Kidney (tissue), 22 donors: ENCODE measurements at places on chromosomes 1 and 21. TPM values are rescaled to one million over a fixed set of nuclear protein-coding genes. Genes with fewer than 3 reads are reported as not detected.

DNA sequence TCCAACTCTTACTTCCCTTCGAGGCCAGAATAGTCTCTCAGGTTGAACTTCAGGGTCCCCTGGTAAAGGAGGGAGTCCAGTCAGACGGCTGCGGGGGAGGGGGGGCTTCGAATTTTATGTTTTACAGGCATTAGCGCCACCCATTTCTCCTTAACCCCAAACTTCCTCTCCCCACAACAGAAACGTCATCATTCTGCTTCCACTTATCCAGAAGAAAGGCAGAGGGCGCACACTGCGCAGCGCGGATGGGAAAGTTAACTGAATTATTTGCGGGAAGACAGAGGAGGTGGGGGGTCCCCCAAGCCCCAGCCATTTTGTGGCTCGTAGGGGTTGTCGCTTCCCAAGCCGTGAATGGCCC is 529 bp upstream of the PRMT2 start:
- no peaks in the 10 kb centered on the region for H3K27me3 ChIP-seq
- DNase-seq = no peak
- H3K27ac ChIP-seq = peak overlapping the region; percentile 95
- no peaks in the 10 kb centered on the region for H3K36me3 ChIP-seq

INTS3 gene
- total RNA-seq = 74.8 TPM

PAQR6 gene
- 4.2 TPM for total RNA-seq

DNA sequence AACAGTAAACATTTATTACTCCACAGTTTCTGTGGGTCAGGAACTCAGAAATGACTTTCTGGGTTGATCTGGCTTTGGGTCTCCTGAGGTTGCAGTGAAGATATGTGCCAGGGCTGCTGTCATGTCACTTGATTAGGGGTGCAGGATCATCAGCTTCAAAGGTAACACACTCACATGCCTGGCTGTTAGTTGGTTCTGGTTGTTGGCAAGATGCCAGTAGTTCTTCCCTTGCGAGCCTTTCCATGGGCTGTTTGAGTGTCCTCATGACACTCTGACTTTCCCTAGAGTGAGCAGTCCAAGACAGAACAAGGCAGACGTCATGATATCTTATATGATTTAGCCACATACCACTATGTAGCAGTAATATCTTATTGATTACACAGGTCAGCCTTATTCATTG is 1.8 kb downstream of the SWT1 start:
- no peaks in the 10 kb centered on the region for H3K27me3 ChIP-seq
- DNase-seq = no peak
- H3K4me1 ChIP-seq = peaks cover 8% of the 10 kb centered on the region
- no peaks in the 10 kb centered on the region for H3K36me3 ChIP-seq
- H3K27ac ChIP-seq = no peak overlapping the region

DNA sequence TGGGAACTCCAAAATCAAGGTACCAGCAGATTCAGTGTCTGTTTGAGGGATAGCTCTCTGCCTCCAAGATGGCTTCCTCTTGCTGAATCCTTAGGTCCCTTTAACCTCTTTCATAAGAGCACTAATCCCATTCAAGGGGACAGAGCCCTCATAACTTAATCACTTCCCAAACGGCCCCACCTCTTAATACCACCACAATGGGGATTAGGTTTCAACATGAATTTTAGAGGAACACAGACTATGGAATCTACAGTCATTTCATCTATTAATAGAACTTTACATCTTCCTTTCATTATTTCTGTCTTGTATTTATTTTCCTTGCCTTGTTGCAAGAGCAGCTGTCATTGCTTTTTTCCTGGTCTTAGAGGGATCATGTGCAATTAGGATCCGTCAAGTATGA is 30.3 kb downstream of the HOOK1 start:
- H3K4me3 ChIP-seq = no peak overlapping the region
- H3K27me3 ChIP-seq = no peaks in the 10 kb centered on the region
- no peaks in the 10 kb centered on the region for H3K4me1 ChIP-seq
- H3K36me3 ChIP-seq = peaks cover 39% of the 10 kb centered on the region
- H3K27ac ChIP-seq = no peak overlapping the region
- no peak for DNase-seq

DNA sequence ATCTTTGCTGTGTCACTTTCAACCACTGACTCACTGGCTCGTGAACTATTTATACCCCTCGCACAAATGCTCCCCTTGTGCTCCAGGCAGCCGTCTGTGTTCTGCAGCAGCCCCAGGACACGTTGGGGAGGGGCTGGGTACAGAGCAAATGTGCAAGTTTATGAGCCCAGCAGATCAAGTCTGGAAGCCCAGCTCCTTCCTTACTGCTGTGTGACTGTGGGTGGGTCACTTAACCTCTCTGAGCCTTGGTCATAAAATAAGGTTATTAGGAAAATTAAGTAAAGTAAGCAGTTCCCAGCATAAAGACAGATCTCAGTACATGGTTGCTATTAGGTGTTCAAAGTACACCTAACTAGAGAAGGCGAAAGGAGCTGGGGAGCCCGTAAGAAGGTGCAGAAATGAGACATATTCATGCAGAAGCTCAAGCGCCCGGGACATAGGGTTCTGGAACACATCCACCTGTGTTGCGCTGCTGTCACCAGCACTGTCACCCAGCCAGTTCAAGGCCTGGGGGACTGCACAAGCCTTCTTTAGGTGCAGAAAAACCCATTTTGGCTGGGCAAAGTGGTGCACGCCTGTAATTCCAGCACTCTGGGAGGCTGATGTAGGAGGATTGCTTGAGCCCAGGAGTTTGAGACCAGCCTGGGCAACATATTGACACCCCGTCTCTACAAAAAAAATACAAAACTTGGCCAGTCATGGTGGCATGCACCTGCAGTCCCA is 13.8 kb downstream of the EFHD2 start:
- H3K4me1 ChIP-seq = peaks cover 8% of the 10 kb centered on the region
- DNase-seq = no peak
- no peaks in the 10 kb centered on the region for H3K27me3 ChIP-seq
- H3K4me3 ChIP-seq = no peak overlapping the region
- H3K36me3 ChIP-seq = no peaks in the 10 kb centered on the region
- no peak overlapping the region for H3K27ac ChIP-seq
